ENCODE measurements at places on chromosomes 1 and 21.

DNA sequence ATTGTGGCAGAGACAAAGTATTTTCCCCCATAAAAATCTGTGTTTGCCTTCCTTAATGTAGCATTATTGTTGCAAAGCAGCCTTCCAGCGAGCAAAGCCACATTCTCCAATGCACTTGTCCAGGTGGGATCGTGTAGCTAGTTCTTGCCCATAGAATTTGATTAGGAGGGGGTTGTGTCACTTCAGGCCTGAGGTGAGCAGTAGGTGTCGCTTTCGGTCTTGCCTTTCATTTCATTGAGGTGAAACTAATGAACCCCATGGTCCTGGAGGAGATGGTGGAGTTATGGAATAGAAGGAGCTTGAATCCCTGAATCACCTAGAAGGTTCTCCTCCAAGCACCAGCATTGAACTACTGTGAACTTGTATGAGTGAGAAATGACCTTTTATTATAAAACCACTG is 318.9 kb upstream of the PBX1 start:
- no peak for DNase-seq

- DNase-seq = no peak
Observed at GRCh38 chr21:39022466-39022862, 160.8 kb downstream of the PSMG1 start.

DNA sequence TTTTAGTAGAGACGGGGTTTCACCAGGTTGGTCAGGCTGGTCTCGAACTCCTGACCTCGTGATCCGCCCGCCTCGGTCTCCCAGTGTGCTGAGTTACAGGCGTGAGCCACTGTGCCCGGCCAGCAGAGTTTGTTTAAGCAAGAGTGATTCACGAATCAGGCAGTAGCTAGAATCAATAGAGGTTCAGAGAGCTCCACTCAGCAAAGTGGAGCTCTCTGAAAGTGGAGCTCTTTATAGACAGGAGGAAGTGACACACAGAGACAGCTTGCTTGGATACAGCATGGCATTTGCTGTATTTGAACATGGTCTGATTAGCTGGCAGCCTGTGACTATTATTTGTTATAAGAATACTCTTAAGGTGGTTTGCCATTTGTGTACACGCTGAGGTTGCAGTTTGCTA is 27.1 kb upstream of the CD34 start:
- no peak for DNase-seq

DNA sequence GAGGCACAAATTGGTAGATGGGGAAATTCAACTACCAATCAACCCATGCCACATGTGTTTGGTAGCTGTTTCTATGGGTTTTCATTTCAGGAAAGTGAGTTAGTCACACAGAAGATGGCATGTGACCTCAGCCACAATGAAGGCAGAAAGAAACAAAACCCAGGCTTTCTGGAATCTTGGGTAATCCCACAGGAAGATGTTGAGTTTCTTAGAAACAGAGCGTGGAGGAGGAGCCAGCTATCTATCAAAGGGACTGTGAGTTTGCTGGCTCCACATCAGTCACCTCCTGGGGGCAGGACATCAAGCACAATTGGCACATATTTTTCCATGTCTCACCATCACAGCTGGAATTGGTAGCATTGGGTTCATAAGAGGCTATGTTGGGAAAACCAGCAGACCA is 188.9 kb upstream of the PLXNA2 start:
- no peak for DNase-seq

DNA sequence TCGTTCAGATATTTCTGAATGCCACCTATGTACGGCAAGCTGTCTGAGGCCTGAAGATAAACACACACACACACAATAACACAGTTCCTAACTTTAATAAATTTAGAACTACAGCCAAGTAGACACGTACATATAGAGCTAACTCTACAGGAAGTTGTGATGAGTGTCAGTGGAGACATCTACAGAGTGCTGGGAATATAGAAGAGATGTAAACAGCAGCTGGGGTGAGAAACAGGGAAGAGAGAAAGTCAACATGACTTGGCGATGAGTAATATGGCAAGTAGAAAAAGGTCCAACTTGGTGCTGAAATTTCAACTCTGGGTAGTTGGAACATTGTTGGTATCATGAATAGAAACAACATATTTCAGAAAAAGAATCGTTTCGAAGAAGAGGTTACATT is 206.5 kb downstream of the ZP4 start:
- no peak for DNase-seq

DNA sequence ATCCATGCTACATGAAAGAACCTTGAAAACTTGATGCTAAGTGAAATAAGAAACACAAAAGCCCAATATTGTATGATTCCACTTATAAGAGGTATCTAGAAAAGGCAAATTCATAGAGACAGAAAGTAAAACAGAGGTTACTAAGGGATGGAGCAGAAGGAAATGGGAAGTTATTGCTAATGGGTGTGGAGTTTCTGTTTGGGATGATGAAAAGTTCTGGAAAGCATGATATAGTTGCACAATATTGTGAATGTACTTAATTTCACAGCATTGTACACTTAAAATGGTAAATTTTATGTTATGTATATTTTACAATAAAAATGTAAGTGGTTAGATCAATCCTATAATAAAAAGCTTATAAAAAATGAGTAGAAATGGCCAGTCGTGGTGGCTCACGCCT is 1.6 kb upstream of the NECAP2 start:
- DNase-seq = no peak

- no peak for DNase-seq
Observed at GRCh38 chr1:221106616-221107015, 227.4 kb downstream of the HLX start.

DNA sequence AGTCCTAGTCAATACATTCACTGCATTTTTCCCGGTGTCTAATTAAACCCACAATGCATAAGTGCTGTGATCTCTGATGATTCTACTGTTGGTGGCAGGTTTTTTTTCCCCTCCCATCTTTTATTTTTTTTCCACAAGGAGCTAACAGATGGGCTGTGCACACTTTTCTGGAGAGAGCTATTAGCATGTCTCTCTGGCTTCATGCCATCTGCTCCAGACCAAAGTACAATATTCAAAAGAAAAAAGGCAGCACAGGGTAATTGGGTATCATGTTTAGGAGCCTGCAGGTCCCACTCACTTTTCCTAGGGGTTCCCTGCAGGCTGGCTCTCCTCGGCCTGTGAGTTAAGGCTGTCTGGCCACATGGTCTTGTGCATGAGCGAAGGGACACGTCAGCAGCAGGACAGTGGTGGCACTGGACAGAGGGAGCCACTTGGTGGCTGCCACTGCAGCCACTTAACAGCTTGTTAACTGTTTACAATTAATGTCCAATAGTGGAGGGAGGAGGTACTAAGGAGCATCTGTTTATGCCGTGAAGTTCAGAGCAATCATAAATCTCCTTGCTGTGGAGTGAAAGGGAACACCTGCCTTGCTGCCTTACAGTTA is 53.5 kb upstream of the C8B start:
- no peak for DNase-seq

- DNase-seq = peak; percentile 3
Observed at GRCh38 chr21:44527983-44528633, 11.9 kb downstream of the KRTAP10-1 start.

DNA sequence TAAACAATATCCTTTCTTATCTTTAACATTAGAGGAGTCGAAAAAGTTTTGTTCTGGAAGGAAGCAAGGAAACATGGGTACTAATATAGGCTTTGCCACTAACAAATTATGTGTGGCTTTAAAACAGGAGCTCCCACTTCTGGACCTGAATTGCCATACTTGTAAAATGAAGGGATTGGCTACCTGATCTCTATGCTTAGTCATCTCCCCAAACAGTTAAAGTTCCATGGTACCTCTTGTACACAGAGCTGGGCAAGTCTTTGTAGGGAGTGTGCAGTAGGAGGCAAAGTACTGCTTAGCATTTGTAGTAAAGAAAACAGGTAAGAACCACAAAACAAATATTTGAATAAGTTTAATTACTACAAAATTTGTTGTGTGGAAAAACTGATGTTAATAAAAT is 81.3 kb downstream of the MAST2 start:
- no peak for DNase-seq

DNA sequence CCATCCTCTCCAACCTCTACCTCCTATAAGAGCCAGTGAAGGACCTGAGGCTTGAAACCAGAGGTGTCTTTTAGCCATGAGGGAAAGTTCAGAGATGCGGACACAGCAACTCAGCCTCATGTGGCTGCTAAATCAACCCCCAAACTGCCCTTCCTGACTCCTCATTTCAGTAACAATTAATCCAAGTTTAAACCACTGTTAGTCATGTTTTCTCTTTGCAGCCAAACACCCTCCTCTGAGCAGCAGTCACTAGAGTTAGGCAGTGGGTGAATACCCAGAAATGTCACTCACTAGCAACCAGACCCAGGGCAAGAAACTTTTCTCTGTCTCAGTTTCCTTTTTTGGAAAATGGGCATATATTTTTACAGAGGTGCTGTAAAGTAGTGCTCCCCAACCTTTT is 71.2 kb downstream of the KCNJ15 start:
- DNase-seq = no peak

GRCh38 chr1:226187019-226187322 is 430 bp upstream of the ACBD3 start:
- DNase-seq = no peak

DNA sequence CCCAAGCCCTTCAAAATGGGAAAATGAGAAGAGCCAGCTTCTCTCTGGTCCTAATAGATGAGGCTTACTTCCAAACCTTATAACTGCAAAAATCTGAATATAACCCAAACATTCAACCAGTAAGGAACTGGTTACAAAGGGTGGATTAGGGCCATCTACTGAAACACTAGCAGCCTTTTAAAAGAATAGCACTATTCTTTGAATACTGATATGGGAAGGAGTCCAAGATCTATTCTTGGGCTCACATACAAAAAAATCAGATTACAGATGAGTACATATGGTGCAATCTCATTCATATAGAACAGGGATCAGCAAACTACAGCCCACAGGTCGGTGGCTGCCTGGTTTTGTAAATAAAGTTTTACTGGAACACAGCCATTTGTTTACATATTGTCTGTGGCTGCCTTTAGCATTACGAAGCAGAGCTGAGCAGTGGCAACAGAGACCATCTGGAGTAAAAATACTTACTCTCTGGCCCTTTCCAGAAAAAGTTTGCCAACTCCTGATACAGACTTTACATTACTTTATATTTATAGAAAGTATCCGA is 167.7 kb downstream of the ZSCAN20 start:
- no peak for DNase-seq

DNA sequence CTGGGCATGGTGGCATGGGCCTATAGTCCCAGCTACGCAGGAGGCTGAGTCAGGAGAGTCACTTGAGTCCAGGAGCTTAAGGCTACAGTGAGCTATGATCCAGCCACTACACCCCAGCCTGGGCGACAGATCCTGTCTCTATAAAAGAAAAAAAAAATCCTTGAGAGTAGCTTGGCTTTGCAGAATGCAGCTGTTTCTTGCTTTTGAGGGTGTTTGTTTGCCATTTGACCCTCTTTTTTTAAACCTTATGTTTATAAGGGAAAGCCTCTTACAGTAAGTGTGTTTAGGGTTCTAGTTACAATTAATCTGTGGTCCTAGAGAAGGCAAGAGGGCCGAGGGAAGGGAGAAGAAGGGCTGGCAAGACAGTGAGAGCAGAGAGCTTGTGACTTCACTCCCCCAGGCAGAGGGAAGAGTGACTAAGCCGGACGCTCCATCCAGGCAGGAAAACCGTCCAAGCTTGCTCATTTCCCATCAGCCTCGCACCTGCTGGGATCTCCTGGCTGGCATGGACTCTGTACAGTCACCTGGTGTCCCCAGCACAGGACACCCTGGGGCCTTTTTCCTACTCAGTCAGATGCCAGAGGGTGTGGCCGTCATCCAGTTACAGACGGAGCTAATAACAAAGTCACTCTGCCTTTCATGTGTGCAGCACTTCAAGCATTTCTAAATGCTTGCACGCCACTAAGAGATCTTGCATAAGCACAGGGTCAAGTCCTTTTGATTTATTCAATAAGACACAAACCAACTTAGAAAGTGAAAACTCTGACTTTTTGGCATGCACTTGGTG is 55.5 kb upstream of the PSEN2 start:
- no peak for DNase-seq

DNA sequence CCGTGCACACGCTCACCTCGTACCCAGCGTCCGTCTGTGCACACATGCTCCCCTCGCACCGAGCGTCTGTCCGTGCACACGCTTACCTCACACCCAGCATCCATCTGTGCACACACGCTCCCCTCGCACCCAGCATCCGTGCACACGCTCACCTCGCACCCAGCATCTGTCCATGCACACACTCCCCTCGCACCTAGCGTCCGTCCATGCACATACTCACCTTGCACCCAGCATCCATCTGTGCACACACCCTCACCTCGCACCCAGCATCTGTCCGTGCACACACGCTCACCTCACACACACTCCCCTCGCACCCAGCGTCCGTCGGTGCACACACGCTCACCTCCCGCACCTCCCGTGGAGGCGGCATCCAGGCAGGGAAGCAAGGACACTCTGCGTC is 24.4 kb upstream of the COL18A1 start:
- no peak for DNase-seq

- DNase-seq = no peak
Observed at GRCh38 chr1:26602378-26602959, 72.9 kb downstream of the RPS6KA1 start.

DNA sequence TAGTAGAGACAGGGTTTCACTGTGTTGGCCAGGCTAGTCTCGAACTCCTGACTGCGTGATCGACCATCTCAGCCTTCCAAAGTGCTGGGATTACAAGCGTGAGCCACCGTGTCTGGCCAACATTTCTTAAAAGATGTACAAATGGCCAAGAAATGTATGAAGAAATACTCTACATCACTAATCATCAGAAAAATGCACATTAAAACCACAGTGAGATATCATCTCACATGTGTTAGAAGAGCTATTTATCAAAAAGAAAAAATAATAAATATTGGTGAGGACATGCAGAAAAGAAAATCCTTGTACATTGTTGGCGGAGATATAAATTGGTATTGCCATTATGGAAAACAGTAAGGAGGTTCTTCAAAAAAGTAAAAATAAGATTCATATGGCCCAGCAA is 33.6 kb upstream of the TNFSF18 start:
- DNase-seq = no peak

GRCh38 chr1:201354901-201355295 is 22.6 kb downstream of the TNNT2 start:
- DNase-seq = no peak

DNA sequence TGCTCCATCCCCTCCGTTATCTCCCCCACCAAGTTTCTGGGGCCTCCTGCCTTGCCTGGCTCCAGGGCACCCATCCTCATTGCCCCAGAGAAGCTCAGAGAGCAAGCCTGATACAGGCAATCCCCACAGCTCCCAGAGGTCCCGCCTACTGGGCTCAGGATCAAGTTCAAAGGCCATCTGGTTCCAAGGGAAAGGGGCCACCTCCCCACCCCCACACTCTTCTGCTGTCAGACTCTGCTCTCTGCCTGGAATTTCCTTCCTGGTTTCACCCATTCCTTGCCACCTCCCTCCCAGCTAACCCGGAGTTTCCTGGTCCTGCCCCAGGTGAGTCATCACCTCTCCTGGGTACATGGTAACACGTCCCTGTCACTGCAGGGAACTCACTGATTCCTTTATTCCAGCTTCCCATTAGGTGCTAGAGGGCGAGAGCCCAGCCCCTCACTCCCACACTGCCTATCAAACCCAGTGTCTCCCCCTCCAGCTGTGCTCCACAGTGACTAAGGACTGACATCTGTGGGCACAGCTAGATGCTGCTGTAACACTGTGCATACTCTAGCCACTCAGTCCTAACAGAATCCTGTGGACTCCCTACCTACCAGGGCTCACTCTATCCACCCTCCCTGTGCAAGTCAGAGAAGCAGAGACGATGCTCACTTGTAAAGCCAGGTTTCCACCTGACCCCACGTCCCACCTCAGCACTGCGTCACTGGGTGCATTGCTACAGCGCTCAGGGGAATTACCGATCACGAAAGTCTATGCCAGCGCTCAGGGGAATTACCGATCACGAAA is 21.8 kb downstream of the RSPH1 start:
- no peak for DNase-seq

Data from T-helper 2 cell (primary cell).